ENCODE measurements at places on chromosomes 12 and 14.

GRCh38 chr12:79546466-79547043 lies 144.2 kb downstream of the PAWR start:
- peak; percentile 39 for DNase-seq

- DNase-seq: no peak
Measured at GRCh38 chr14:95331708-95332408, 12.2 kb upstream of the CLMN start.

DNA sequence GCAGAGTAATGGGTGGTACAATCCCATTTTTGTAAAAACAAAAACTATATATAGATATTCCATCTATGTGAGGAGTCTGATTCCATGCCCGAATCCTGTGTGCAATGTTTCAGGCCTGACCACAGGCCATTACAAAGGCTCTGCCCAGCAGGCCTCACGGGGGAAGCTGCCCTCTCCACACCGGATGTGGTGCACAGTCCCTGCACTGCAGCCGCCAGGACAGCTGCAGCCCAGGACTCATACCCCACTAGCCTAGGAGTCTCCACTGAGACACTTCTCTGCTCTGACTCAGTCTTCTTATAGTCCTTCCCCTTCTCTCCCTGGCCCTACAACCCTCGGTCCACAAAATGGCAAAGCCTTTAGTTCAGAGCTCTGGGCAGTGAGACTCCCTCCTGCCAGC lies 190.4 kb downstream of the PPM1H start:
- DNase-seq: no peak

GRCh38 chr14:93778856-93779629 lies 9.2 kb downstream of the PRIMA1 start:
- DNase-seq: no peak

DNA sequence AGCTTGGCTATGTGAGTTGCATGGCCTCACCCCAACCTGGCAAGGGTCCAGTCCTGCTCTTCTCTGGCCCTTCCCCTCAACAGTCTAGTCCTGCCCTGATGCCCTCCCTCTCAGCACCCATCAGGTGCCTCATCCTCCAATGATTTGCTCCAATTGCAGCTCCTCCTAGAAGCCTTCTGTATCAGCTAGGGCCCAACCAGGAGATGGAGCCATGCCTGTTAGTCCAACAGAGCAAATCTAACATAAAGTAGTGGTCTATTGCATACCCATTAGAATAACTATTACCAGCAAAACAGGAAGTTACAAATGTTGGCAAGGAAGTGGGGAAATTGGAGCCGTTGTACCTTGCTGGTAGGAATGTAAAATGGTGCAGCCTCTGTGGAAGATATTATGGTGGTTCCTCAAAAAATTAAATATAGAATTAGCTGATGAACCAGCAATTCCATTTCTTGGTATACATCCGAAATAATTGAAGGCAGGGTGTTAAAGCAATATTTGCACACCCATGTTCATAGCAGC lies 163.5 kb downstream of the VRK1 start:
- no peak for DNase-seq

- DNase-seq: peak; percentile 32
Measured at GRCh38 chr12:53300187-53300586, 692 bp downstream of the MYG1 start.
